Hindlimb muscle (tissue), 1 donor: ENCODE measurements at places on chromosomes 5 and 9.

GRCh38 chr9:12368569-12368968, 324.6 kb upstream of the TYRP1 start:
- DNase-seq = no peak

GRCh38 chr9:98410185-98410697, 154.8 kb upstream of the TBC1D2 start:
- peak; percentile 67 for DNase-seq

- DNase-seq = peak; percentile 43
Measured at GRCh38 chr9:107644733-107645463, 155.3 kb upstream of the KLF4 start.

DNA sequence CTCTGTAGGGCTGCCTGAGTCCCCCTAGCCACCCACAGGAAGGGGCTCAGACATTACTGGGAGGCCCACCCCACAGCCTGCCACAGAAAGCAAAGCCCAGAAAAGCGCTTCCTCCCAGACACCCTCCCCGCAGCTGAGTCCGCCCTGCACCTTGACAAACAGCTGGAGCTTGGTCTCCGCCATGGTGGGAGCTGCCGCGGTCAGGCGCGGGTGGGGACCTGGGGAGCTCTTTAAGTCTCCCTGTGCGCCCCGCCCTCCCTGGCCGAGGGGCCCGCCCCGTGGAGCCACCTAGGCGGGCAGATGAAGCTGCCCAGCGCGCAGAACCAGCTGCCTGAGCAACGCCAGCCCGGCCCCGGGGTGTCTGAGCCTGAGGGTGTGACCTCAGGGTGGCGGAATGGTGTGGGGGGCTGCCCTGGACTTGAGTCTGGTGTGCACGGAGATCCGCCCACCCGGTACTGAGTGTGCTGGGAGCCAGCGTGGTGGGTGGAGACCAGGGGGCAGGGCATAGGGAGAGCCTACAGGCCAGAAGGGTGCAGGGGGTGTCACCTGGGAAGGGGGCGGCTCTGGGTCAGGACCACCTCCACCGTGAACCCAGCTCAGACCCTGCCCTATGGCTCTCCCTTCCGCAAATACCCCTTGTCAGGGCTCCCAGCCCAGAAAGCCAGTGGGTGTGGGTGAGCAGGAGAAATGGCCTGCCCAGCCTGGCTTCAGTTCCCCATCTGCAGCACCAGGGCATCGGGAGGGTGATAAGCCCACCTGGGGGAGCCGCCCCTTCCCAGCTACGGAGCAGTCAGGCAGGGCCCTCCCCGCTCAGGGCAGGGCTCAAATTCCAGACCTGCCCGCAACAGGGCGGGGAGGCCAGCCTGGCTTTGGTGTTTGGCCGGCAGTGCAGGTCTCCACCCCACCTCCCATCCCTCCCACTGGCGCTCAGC, at the start of gene CLIC3:
Gene CLIC3 (minus strand): TSS at position 208 of the 932 bp plus-strand sequence. CDS start 25 bp downstream, at position 183.
- DNase-seq = no peak

GRCh38 chr9:133060417-133060841, 1.4 kb upstream of the CEL start:
- DNase-seq = no peak

DNA sequence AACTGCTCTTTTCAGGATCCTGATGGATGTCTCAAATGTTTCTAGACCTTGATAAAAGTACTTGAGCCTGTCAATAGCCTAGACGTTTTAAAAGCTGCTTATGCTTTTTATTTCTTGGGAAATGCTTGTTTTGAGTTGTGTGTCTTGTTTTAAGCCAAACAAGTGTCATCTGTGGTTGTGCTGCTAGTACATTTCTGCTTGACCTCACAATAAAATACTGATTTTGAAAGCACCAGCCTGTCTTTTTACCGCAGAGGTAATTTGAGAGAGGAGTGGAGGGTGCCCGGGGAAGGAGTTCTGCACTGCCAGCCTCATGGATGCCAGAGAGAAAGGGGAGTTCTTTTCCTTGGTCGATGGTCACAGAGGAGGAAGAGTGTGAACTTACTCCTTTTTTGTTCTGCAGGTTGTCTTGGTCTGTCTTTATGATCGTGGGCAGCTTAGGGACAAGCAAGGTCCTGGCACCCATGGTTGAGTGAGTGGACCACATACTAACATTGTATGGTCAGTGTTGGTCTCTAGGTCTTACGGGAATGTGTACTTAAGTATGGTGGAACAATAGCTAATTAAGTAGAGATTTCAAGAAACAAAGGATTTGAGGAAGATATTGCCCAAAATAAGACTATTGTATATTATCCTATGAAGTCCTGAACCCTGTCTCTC, 61.0 kb downstream of the TRIO start:
- DNase-seq = no peak

DNA sequence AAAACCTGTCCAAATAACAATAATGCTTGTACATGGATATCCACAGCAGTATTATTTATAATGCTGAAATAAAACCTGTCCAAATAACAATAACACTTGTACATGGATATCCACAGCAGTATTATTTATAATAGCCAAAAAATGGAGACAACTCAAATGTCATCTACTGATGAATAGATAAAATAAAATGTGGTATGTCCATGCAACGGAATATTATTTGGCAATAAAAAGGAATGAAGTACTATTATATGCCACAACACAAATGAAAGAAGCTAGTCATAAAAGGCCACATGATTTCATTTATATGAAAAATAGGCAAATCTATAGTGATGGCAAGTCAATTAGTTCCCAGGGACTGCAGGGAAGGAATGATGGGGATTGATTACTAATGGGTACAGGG, 31.8 kb upstream of the GRAMD2B start:
- no peak for DNase-seq
